Inflammatory macrophage treated with lipopolysaccharide for 1 hour (primary cell): ENCODE measurements at places on chromosomes 11 and 22.

- no peak for DNase-seq
These were observed 12.4 kb downstream of the C11orf24 start for GRCh38 chr11:68259122-68259959.

- DNase-seq, result peak; percentile 34
These were observed 57.4 kb downstream of the CLMP start for GRCh38 chr11:123137431-123138224.

DNA sequence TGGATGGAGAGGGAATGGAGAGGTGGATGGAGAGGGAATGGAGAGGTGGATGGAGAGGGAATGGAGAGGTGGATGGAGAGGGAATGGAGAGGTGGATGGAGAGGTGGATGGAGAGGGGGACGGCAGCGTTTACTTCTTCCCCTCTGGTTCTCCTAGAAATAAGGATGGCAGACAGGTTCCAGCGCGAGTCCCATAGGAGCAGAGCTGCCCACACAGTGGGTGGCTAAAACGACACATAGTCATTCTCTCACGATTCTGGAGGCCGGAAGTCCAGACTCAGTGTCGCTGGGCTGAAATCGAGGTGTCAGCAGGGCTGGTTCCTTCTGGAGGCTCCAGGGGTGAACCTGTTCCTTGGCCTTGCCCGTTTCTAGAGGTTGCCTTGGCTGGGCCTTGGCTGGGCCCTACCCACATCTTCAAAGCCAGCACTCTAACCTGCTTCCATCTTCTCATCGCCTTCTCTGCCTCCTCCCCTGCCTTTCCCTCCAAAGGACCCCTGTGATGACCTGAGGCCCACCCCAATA, 12.7 kb upstream of the CTSD start:
- no peak for DNase-seq

DNA sequence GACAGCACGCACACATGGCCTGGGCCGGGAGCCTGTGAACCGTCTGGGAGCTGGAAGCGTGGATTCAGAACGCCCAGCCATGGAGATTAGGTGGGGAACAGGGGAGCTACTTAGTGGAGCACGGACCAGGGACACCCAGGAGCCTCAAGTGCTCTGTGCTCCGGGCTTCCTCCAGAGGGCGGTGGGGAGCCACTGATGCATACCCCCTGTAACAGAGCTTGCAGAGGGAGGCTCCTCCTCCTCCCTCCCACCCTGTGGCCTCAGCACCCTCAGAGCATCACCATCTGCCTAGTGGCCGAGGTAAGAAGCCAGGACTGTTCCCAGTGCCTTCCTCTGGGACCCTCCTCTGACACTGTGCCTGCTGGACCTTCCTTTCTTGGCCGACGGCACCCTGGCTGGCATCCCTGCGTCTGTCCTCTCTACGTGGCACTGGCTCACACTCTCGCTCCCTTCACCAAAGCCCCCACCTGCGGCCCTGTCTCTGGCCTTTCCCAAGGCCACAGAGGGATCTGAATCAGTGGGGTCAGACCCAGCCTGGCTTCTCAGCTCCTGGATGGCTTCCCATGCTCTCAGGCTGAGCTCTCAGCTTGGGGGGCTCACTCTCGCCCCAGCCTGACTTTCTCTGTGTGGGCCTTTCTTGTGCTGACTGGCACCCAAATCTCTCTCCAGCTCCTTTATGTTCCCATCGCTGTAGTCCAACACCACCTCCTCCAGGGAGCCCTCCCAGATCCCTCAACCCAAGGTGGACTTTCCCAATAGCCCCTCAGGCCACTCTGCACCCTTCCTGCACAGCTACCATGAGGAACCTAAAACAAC, 780.9 kb downstream of the BRD1 start:
- peak; percentile 5 for DNase-seq

GRCh38 chr11:111733611-111734088, 32.5 kb downstream of the PPP2R1B start:
- DNase-seq, result no peak

- no peak for DNase-seq
These were observed 774 bp upstream of the E2F8 start for GRCh38 chr11:19241260-19242178.

- peak; percentile 54 for DNase-seq
These were observed at the start of gene SYTL2 for GRCh38 chr11:85810871-85811611. TSS of gene SYTL2 (minus strand) at chr11:85811141. CDS start at chr11:85757725, 53,416 bp downstream.

- peak; percentile 79 for DNase-seq
These were observed 5.2 kb upstream of the SLC43A3 start for GRCh38 chr11:57432149-57432561.

GRCh38 chr22:45983797-45984196, 6.8 kb upstream of the WNT7B start:
- no peak for DNase-seq

GRCh38 chr11:27229511-27230191, 133.4 kb downstream of the CCDC34 start:
- no peak for DNase-seq

GRCh38 chr11:75328426-75329277, 22.8 kb downstream of the ARRB1 start:
- peak; percentile 70 for DNase-seq

DNA sequence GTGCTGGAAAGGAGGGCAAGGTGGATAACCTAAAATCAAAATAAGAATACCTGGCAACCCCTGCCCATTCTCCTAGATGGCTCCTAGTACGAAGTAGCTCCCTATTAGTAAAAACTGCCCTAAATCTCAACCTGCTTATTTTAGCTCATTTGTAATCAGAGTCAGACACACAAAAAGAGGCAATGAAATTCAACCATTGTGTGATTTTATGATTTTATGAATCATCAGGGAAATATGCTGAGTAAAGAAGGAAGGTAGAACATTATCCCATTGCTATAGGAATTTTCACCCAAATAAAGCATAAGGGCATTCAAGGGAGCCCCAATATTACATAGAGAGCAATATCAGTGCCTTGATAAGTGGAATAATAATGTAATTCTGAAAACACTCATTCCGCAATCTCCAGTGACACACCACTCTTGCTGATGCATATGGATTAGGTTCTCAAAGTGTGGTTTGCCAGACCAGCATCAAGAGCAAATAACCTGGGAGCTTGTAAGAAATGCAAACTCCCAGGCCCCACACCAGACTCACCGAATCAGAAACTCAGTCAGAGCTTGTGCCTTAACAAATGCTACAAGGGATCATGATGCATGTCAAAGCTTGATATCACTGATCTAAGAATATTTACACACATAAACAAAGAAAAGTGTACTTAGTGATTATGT, 789.6 kb downstream of the DLG2 start:
- DNase-seq, result no peak

GRCh38 chr22:22886546-22886945, 1.1 kb upstream of the IGLL5 start:
- no peak for DNase-seq

- no peak for DNase-seq
These were observed 349.8 kb upstream of the PLET1 start for GRCh38 chr11:112610494-112610893.

DNA sequence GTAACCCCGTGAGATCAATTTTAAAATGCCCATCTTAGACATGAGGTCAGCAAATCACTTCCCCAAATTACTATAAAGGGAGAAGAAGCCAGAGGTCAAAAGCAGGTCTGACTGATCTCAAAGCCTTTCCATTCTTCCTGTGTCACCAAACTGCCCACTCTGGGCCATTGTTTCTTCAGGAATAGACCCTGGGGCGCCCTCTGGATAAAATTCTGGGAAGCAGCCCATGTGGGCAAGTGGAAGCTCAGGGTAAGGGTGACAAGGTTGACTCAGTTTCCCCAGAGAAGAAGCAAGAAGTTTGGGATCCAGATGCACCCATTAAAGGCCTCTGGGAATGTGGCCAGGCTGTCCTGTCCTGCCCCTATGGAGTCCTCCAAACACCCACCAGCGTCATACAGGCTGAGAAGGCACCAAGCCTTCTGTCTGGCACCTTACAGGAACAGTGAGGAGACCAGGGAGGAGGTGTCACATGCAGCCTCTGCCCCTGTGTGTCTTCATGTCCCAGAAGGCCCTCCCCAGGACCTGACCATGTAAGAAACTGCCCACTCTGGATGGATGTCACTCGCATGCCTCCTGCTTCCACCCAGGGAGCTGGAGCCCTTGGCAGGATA, 50.1 kb downstream of the CHST1 start:
- DNase-seq, result no peak

GRCh38 chr11:11501546-11502262, 120.1 kb downstream of the GALNT18 start:
- no peak for DNase-seq

GRCh38 chr11:106920899-106921509, 97.3 kb downstream of the GUCY1A2 start:
- DNase-seq, result no peak

GRCh38 chr11:85945788-85946187, 90.6 kb downstream of the CCDC83 start:
- DNase-seq, result no peak

DNA sequence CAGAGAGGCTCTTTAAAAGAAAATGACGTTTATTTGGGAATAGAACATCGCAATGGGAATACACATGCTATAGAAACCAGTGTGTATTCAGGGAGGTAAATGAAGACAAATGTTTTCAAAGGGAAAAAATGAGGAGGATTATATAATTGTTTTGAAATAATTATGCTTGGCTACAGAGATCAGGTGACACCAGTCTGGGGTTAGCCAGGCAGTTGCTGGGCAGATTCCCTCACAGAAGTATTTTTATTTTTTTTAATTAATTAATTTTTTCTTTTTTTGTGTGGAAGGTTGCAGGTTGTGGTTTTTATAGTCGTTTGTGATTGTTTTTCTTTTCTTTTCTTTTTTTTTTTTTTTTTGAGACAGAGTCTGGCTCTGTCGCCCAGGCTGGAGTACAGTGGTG, 5.6 kb upstream of the STARD10 start:
- no peak for DNase-seq

DNA sequence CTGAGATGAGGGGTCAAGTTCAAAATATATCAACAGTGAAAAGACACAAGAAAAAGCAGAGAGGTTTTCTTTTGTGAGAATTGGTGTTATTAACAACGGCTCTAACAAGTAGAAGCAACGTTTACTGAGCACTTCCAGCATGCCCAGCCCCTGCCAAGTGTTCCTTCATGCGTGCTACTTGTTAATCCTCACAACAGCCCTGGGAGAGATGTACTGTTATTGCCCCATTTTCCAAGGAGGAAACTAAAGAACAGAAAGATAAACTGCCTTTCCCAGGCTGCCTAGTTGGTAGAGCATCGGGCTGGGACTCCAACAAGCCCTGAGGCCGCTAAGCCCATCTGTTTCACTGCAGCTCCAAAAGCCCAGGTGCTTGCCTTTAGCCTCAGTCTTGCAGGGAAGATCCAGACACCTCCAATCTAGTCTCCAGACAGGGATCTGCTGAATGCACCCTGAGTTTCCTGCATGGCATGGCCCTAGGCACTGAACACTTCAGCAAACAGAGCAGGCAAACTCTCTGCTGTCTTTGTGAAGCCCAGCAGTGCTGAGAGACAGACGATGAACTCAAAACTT, 25.5 kb downstream of the SPATA19 start:
- DNase-seq, result no peak

- DNase-seq, result no peak
These were observed 7.2 kb upstream of the CCDC90B start for GRCh38 chr11:83293457-83293774.

DNA sequence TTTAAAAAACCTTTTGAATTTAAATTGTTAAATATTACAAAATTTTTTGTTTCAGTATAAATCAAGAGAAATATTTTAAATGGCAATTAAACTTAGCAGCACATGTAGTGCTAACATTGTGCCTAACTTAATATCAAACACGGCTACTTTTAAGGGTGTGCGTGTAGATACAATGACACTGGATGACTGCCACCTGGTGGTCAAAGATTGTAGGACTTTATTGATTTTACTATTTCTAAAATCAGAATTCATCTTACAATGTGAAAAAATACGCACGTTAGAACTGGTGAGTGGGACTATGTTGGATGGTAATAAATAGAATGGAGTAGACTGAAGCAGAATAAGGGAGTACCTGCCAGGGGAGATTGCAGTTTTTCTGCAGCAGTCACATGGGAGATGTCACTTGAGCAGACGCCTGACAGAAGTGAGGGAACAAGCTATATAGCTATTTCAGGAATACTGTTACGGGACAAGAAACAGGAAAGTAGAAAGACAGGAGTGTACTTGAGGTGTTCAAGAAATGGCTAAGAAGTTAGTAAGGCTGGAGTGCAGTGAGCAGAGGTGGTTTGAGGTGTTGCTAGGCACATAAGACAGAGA, 52.9 kb downstream of the UVRAG start:
- peak; percentile 93 for DNase-seq

- no peak for DNase-seq
These were observed 17.8 kb upstream of the KCNJ11 start for GRCh38 chr11:17406082-17406817.

GRCh38 chr11:1896468-1896867, 4.8 kb upstream of the PRR33 start:
- no peak for DNase-seq

DNA sequence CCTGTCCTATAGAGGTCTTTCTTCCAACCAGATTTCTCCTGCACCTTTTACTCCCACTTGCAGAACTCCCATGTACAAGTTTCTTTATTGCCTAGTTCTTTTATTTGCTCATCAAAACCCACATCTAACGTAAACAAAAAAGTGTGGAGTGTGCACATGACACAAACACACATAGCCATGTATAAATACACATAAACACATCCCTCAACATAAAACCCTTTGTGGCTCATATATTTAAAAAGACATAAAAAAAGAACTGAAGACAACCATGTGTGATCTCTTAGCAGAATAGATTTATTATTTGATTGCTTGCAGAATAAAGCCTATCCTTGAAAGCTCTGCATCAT, 1.7 kb downstream of the HBG2 start:
- DNase-seq, result no peak

DNA sequence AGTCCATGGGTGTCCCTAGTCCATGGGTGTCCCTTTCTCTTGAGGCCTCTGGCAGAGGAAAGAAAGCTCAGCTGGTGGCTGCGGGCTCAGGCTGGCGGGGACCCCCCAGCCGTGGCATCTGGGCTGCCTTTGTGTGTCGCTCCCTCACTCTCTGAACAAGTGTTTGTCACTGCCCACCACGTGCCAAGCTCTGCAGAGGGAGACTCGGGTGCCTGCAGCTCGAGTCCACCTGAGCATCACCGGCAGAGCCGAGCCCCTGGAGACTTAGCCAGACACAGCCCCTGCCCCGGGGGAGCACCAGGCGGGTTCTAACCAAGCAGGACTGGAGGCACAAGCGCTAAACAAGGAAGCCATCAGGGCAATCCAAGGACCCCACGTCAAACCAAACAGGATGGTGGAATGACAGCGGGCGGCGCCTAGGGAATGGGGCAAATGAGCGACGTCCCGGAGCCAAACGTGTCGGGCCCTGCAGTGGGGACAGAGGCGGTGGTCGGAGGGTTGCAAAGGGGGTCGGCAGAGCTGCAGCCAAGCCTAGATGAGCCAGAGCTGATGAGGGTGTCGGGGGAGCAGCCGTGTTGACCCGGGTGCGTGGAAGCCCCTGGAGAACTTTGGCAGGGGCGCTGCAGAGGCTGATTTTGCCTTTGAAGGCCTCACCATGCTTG, 2.1 kb upstream of the GRAMD4 start:
- DNase-seq, result no peak
